Activated T-helper 2 cell treated with anti-CD3 and anti-CD28 coated beads, Interferon-gamma antibody, Interleukin-2, Interleukin-4, amounts not matched to agents 10 μg/mL and 5 μg/mL and 100 μg/mL, durations not matched to agents 14 hours and 24 hours and 36 hours (primary cell): ENCODE measurements at places on chromosomes 11 and 22. TPM values are rescaled to one million over a fixed set of nuclear protein-coding genes. Genes with fewer than 3 reads are reported as not detected.
A peak's percentile ranks its signal among the peaks of the same experiment; 100 is the strongest.

DNA sequence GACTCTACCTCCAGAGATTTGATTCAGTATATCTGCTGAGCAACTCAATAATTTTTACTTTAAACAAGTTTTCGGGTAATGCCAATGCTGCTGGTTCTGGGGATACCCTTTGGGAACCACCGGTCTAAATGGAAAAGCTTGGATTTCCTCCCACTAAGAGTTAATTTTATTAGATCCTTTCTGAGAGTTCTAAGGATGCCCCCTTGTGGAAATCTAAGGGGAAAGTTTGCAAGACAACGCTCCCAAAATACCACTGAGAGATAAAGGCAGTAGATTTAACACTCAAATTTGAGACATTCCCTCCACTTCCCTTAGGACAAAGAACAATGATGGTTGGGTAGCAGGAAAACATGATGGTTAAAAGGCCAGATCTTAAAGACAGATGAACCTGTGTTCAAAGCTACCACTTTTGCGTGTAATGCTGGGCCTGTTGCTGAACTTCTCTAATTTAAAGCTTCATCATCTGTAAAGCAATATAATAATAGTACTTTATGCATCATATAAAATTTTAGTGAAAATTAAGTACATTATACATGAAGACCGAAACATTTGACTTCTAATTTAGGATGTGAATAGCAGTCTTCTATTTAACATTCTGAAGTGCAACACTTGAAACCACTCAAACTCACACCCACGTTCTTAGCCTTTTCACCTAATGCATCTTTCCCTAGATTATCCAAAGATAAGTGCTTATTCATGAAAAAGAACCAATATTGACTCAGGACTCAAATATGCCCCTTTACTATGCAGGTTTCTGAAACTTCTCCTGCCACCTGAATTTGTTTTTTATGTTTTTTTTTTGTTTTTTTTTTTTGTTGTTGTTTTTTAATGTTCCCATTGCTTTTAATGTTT, 110.1 kb upstream of the LUZP2 start:
- H3K27me3 ChIP-seq, result no peaks in the 10 kb centered on the region
- H3K4me1 ChIP-seq, result no peaks in the 10 kb centered on the region
- no peaks in the 10 kb centered on the region for H3K36me3 ChIP-seq
- H3K4me3 ChIP-seq, result no peak overlapping the region
- DNase-seq, result no peak

DNA sequence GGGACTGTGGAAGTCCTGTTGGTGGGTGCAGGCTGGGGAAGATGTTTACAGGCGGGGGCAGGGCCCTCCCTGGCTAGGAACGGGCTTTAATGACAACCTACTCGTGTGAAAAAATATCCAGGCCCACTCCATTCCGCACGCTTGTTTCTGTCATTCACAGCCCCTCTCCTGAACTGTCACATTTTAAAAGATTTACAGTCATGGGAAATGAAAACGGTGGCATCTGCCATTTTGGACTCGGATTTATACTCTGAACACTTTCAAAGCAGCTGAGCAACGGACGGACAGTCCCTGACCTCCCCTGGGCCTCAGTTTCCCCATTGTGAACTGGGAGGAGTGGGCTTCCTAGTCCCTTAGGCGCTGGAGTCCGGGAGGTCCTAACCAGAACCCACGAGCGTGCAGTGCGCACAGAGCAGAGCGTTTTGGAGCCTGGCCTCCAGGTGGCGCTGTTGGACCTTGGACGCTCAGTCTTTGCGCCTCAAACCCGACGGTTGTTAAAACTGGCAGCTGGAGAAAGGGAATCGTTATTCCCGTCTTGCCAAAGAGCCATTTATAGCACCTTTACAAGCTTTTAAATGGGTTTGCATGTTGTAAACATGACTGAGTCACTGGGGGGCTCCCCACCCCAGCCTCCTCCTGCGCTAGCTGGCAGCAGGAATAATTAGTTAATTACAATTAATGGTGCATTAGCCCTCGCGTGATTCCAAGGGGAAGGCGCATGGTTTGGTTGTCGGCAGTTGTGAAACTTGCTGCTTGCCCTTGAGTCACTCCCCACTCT, 75.3 kb downstream of the FBLN1 start:
- H3K27ac ChIP-seq, result no peak overlapping the region
- no peaks in the 10 kb centered on the region for H3K36me3 ChIP-seq
- no peak overlapping the region for H3K4me3 ChIP-seq

GRCh38 chr22:29457730-29458129, 19.3 kb downstream of the RFPL1 start:
- no peaks in the 10 kb centered on the region for H3K27me3 ChIP-seq
- H3K4me3 ChIP-seq, result no peak overlapping the region
- no peak overlapping the region for H3K27ac ChIP-seq
- DNase-seq, result no peak
- no peaks in the 10 kb centered on the region for H3K4me1 ChIP-seq

DNA sequence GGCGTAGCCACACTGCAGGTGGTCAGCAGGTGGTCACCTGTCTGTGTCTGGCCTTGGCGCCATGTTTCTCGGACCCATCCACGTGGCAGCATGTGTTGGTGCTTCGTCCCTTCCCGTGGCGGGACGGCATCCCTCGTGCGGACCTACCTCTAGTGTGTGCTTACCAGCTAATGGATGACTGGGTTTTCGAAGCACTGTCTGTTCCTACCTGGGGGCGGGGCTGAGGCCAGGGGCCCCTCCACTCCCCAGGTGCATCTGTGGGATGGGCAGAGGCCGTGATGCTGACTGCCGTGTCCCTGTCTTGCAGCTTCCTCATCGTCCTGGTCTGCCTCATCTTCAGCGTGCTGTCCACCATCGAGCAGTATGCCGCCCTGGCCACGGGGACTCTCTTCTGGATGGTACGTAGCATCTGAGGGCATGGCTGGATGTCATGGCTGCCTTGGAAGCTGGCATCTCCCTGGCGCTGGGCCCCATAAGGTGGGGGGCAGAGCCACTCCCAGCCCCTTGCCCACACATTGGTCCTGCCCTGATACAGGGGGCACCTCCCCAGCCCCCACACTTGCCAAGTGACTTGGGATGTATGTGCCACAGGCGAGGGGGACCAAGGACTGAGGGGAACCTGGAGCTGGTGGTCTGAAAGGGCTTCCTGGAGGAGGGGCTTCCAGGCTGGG, 82.9 kb downstream of the KCNQ1 start:
- no peaks in the 10 kb centered on the region for H3K36me3 ChIP-seq
- no peak overlapping the region for H3K27ac ChIP-seq
- H3K4me1 ChIP-seq, result peaks cover 5% of the 10 kb centered on the region
- no peaks in the 10 kb centered on the region for H3K27me3 ChIP-seq
- no peak for DNase-seq
- no peak overlapping the region for H3K4me3 ChIP-seq

DNA sequence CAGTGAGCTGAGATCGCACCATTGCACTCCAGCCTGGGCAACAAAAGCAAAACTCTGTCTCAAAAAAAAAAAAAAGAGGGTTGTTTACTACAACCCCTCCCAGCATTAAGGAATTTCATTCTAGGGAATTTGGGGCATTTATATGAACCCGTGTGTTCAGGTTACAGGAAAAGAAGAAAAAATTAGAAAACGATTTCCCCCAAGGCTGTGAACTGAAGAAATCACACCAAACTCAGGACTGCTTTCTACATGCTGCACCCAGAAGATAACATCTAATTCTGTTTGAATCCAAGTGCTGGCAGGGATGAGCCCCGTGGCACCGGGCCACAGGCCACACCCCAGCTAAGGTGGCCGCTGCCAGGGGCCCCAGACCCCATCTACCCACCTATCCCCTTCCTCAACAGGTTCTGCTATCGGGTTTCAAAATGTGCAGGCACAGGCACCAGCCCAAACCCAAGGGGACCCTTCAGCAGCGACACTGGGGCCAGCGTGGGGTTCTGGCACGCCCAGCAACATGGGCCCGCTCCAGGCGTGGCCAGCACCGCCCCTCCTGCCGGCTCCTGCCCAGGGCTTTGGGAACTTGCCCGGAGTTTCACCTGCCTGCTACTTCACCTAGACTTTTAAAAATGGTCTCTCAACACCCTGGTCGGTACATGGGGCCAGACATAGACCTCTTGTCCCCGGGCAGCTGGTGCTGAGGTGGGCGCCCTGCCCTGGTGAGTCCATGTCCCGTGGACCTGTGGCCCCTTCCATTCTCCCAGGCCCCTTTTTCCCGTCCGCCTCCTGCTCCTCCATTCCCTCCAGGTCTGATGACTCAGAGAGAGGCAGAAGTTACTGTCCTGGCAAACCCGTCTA, 11.8 kb downstream of the CELSR1 start:
- H3K36me3 ChIP-seq, result no peaks in the 10 kb centered on the region
- H3K27ac ChIP-seq, result no peak overlapping the region
- H3K27me3 ChIP-seq, result peaks cover 2% of the 10 kb centered on the region
- no peak overlapping the region for H3K4me3 ChIP-seq

DNA sequence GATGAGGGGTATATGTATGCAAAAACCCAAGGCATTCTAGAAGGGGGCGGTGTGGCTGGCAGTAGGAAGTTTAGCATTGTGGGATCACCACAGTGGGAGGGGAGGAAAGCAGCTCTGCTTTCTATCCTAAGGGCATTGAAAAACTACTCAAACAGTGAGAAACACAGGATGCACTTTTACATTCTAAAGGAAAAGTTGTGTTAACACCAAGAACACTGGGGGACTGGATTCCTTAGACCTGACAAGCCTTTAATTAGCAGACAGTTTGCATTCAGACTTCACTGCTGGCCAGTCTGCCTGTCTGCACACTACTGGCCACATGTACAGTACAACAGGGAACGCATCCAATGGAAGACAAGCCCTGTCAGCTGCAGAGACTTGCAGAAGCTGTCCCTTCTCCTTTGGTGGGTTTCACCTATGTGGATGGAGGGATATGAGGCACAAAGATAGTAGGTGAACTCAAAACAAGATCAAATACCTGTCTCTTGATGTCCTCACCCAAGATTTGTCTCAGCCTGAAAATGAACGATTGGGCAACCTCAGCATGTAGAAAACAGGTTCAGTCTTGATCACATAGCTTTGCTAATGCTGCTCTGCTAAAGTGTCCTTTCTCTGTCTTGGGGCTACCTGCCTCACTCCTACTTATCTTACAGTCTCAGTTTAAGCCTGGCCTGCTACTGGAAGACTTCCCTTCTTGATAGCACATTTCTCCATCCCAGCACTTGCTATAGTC, 64.8 kb downstream of the TENM4 start:
- H3K4me3 ChIP-seq, result no peak overlapping the region
- no peak for DNase-seq
- H3K36me3 ChIP-seq, result no peaks in the 10 kb centered on the region
- peaks cover 3% of the 10 kb centered on the region for H3K27me3 ChIP-seq
- H3K4me1 ChIP-seq, result no peaks in the 10 kb centered on the region

- H3K4me3 ChIP-seq, result no peak overlapping the region
- peaks cover 2% of the 10 kb centered on the region for H3K27me3 ChIP-seq
- no peaks in the 10 kb centered on the region for H3K4me1 ChIP-seq
- no peaks in the 10 kb centered on the region for H3K36me3 ChIP-seq
These were observed 246.2 kb downstream of the CTTN start for GRCh38 chr11:70644343-70645060.

- DNase-seq, result peak; percentile 43
- H3K36me3 ChIP-seq, result peaks cover 38% of the 10 kb centered on the region
- peaks cover 29% of the 10 kb centered on the region for H3K4me1 ChIP-seq
- H3K27me3 ChIP-seq, result no peaks in the 10 kb centered on the region
These were observed 11.5 kb downstream of the PARVG start for GRCh38 chr22:44192098-44192815.

GRCh38 chr11:80862011-80862410, 1421.2 kb upstream of the TENM4 start:
- H3K36me3 ChIP-seq, result no peaks in the 10 kb centered on the region
- H3K4me3 ChIP-seq, result no peak overlapping the region
- no peaks in the 10 kb centered on the region for H3K27me3 ChIP-seq
- no peaks in the 10 kb centered on the region for H3K4me1 ChIP-seq

GRCh38 chr11:128515826-128516778, 71.3 kb downstream of the ETS1 start:
- H3K4me3 ChIP-seq, result peak overlapping the region; percentile 97
- no peaks in the 10 kb centered on the region for H3K27me3 ChIP-seq
- peaks cover 99% of the 10 kb centered on the region for H3K36me3 ChIP-seq
- H3K4me1 ChIP-seq, result peaks cover 71% of the 10 kb centered on the region
- peak overlapping the region; percentile 90 for H3K27ac ChIP-seq

- H3K4me1 ChIP-seq, result peaks cover 6% of the 10 kb centered on the region
- H3K36me3 ChIP-seq, result peaks cover 23% of the 10 kb centered on the region
- DNase-seq, result no peak
These were observed 15.5 kb upstream of the TFIP11 start for GRCh38 chr22:26527574-26528465.

DNA sequence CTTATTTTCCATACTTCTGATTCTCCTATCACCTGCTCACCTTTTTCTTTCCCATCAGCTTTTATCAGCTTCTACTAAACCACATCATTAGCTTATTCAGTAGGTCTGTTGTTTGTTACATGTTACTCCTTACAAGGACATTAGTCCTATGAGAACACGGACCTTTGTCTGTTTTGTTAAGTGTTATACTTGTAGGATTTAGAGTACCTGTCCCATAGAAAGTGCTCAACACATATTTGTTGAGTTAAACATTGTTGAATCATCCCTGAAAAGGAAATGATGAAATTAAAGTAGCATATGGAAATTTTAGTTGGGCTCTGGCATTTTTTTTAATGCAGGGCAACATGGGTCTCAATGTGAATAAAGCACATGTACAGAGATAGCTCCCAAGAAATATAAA, 222.1 kb upstream of the CARD18 start:
- DNase-seq, result no peak
- H3K27ac ChIP-seq, result no peak overlapping the region
- no peaks in the 10 kb centered on the region for H3K4me1 ChIP-seq
- H3K36me3 ChIP-seq, result no peaks in the 10 kb centered on the region
- H3K4me3 ChIP-seq, result no peak overlapping the region
- no peaks in the 10 kb centered on the region for H3K27me3 ChIP-seq

GRCh38 chr11:33542921-33543320, 157.7 kb downstream of the C11orf91 start:
- H3K36me3 ChIP-seq, result no peaks in the 10 kb centered on the region
- H3K27me3 ChIP-seq, result peaks cover 6% of the 10 kb centered on the region
- H3K27ac ChIP-seq, result no peak overlapping the region
- H3K4me3 ChIP-seq, result no peak overlapping the region

Gene FGF3
- not detected in 2 replicates for total RNA-seq

Gene LARGE2
- total RNA-seq, result 0.07 and 0.30 TPM in 2 replicates

Gene TMEM109
- total RNA-seq, result 112 and 120 TPM in 2 replicates

Gene SNX32
- total RNA-seq, result 0.64 and 0.96 TPM in 2 replicates

Gene CCDC15
- 3.6 and 3.7 TPM in 2 replicates for total RNA-seq

Gene ARFGAP3
- 45.2 and 47.6 TPM in 2 replicates for total RNA-seq

Gene CASP12
- total RNA-seq, result not detected in 2 replicates

Gene CABP7
- total RNA-seq, result 0.05 TPM in 1 of 2 replicates, not detected in the other

Gene CASTOR1
- total RNA-seq, result 11.1 TPM in 2 replicates

Gene DSCAML1
- total RNA-seq, result not detected in 2 replicates

Gene APOA4
- total RNA-seq, result not detected in 2 replicates
